ENCODE measurements at places on chromosomes 13 and 19. TPM values are rescaled to one million over a fixed set of nuclear protein-coding genes. Genes with fewer than 3 reads are reported as not detected.

GRCh38 chr19:28715157-28715556 lies 497.8 kb downstream of the UQCRFS1 start:
- no peak for DNase-seq

DNA sequence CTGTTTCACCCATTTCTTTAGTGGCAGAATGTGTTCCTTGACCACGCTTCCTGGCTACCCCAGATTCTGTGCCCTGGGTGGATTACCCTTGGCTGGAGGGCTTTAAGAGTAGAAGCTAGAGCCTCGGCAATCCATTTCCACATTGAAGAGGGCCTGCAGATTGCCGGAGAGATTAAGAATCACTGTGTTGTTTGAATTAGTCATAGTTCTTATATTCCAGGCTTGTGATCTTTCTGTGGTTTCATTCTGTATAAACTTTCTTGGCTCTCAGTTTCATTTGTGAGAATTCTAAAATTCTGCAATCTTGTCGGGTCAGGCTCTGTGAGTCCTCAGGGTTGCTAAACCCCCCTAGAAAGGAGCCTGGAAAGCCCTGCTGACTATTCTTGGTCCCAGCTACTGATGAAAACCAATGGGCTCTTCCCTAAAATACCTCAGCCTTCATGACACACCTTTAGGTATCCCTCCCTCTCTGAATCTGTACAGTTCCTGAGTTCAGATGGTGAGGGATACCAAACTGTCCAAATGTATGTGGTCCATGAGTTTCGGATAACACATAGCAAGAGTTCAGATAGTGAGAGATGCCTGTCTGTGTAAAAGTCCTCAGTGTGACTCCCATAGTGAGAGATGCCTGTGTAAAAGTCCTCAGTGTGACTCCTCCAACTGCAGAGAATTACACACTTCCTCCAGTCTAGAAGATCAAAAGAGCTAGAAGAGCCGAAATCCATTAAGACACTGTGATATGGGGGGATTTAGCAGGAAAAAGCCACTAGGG lies 4.3 kb downstream of the PHF11 start:
- DNase-seq, result peak; percentile 90

- peak; percentile 61 for DNase-seq
These were observed 89.4 kb upstream of the RAP2A start for GRCh38 chr13:97344265-97345175.

DNA sequence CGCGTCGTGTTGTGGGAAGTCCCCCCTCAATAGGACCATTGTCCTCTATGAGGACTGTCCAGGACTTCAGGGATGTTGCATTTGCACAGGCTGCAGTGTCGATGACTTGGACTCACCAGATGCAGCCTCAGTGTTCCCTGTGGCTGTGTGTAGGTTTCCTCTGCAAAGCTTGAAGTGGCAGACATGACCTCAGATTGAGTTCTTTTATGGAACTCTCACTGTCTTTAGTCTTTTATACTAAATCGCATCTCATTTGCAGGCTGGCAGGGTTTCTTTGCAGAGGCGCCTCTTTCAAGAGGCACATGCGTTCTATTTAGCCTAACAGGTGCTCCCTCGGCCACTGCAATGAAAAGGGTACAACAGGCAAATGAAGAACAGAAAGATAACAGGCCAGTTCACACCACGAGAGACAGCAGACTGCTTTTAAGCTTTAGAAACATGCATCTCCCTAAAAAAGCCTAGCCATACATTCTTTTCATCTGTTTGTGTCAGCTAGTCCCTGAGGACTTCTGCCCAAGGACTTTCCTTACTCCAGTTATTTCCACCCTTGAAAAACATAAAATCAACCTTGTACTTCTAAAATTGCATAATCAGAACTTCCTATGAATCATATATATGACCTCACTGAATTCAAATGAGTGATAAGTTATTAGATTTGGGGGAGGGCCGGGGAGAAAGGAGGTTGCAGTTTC lies 118.4 kb downstream of the RAB20 start:
- DNase-seq, result peak; percentile 75

- DNase-seq, result no peak
These were observed 3.3 kb upstream of the CEACAM7 start for GRCh38 chr19:41691268-41691970.

DNA sequence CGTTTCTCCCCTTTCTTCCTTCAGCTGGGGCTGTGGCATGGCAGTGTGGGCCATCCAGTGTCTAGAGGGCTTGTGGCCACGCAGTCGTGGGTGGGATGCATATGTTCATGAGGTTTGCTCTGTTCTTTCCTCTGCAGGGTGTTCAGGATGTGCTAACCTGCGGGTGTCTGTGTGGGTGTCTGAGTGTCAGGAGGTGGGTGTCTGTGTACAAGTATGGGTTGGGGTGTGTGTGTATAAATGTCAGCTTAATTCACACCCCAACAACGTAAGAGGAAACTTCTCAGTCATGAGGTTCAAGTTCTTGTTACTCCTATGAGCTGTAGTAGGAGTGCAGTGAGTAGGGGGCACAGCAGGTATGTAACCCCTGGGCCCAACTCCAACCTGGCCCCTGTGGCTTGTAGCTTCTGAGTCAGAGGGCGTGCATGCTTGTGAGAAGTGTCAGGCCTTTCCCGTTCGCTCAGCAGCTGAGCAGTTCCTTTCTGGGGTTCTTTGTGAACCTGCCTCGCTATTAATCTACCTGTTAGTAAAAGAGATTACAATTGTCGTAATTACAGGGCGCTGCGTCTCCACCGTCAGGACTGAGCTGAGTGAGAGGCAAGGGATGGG lies 49.1 kb downstream of the NFIX start:
- peak; percentile 62 for DNase-seq

GRCh38 chr13:31012655-31013024 lies 80.2 kb downstream of the TEX26 start:
- peak; percentile 46 for DNase-seq

GRCh38 chr19:11626252-11626651 lies 29.0 kb downstream of the ZNF627 start:
- DNase-seq, result no peak

- DNase-seq, result no peak
These were observed 99.2 kb downstream of the SLC7A1 start for GRCh38 chr13:29496241-29496712.

- no peak for DNase-seq
These were observed 23.4 kb upstream of the NDUFS7 start for GRCh38 chr19:1360126-1360817.

DNA sequence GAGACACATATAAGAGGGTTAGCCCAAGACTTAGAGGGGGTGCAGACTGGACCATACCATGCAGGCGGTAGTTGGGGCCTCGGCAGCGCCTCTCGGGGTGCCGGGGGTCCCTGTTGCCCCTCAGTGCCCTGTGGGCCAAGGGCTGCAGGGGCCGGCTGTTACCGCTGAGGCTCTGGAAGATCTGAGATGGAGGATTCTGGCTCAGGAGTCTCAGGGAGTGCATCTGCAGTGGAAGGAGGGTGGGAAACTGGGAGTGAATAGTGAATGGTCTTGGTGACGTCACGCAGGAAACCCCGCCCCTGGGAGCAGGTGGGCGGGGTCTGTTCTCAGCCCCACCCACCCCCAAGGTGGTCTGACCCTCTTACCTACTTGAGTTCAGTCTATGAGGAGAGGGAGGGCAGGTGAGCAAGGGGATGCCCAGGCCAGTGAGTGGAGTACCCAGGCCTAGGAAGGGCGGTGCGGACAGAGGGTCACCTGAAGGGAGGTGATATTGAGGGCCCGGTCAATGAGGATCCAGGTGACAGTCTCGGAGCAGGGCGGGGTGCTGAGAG lies 1.7 kb upstream of the DBP start:
- DNase-seq, result no peak

DNA sequence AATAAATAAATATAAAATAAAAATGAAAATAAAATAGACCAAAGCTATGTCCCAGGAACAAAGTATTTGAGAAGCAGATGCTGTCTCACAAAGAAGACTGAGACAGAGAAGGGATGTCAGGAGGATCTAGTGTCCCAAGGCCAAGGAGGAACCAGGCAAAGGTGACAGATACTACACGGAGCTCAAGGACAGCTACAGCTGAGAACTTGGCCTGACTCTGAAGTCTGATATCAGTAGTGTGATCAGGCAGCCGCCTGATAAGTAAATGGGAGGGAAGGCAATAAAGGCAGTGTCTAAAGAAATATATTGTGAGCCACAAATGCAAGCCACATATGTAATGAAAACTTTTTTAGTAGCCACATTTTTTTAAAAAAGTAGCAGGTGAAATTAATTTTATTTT lies 20.4 kb upstream of the NANOS3 start:
- no peak for DNase-seq

GRCh38 chr13:109983447-109983846 lies 197.1 kb upstream of the IRS2 start:
- DNase-seq, result no peak

DNA sequence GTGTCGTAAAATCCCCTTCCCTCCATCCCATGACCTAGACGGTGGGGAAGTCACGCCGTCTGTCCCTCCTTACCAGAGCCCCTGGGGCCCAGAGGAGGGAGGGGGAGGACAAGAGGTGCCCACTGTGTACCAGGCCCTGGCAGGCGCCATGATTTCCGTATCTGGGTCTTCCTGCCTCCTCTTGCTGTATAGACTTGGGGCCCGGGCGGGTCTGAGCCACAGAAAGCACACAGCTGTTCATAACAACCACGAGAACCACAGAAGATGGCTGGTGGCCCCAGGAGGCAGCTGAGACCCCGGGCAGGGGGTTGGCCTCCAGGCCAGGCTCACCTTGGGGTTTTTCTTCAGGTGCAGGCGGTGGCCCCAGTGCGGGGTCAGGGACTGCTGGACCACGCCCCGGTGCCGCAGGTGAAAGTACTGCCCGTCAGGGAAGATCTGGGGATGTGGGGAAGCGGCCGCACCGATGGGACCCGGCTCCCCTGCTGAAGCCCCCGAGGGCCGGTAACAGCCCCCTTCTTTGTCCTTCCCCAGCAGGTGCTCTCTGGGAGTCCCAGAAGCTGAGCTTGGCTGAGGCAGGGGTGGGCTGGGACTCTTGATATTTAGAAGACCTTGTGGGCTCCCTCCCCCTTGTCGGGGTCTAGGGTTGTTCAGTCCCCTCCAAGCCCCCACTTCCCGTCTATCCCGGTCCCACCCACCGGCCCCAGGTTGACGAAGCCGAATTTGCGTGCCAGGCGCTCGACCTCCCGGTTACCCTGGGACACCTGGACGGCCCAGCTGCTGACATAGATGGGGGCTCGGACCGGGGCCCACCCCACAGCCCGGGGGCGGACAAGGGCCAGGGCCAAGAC lies 463 bp downstream of the PCSK4 start:
- no peak for DNase-seq

The NCCRP1 gene
- total RNA-seq, result not detected

The ZNF90 gene
- 0.36 TPM for total RNA-seq

The RXFP2 gene
- not detected for total RNA-seq

The TMEM221 gene
- total RNA-seq, result not detected

The CBARP gene
- 0.18 TPM for total RNA-seq

The PLPPR3 gene
- 0.56 TPM for total RNA-seq

The FGF21 gene
- total RNA-seq, result not detected

The IRGC gene
- not detected for total RNA-seq

The KLK11 gene
- not detected for total RNA-seq

The PRR20B gene
- total RNA-seq, result not detected

The RPS15 gene
- 1,179 TPM for total RNA-seq

The RINL gene
- total RNA-seq, result 0.72 TPM
